ENCODE measurements at places on chromosomes 6 and 20.

DNA sequence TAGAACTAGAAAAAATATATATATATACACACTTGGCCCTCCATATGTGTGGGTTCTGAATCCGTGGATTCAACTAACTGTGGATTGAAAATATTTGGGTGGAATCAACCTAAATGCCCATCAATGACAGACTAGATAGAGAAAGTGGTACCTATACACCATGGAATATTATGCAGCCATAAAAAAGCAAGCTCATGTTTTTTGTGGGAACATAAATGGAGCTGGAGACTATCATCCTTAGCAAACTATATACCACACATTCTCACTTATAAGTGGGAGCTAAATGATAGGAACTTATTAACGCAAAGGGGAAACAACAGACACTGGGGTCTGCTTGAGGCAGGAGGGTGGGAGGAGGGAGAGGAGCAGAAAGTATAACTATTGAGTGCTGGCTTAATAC lies 28.0 kb downstream of the OR2A4 start:
- no peak for DNase-seq

- no peak for DNase-seq
Measured at GRCh38 chr6:21539621-21540100, 53.9 kb upstream of the SOX4 start.

DNA sequence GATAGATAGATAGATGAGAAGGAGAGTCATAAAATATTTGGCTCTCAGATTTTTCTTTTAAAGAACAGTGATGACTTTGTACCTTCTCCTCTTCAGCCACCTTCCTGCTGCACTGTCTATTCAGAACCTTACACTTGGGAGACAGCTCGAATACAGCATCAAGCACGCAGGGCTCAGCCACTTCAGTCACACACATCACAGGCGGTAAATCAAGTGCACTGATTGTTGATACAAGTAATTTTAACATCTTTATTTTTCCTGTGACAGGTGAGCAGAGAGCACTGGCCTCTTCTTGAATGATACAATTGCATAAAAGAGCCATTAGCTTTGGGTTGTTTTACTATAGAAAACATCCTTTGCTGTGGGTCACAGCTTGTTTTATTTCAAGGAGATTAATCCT lies 1118.5 kb upstream of the EYS start:
- DNase-seq, result no peak

DNA sequence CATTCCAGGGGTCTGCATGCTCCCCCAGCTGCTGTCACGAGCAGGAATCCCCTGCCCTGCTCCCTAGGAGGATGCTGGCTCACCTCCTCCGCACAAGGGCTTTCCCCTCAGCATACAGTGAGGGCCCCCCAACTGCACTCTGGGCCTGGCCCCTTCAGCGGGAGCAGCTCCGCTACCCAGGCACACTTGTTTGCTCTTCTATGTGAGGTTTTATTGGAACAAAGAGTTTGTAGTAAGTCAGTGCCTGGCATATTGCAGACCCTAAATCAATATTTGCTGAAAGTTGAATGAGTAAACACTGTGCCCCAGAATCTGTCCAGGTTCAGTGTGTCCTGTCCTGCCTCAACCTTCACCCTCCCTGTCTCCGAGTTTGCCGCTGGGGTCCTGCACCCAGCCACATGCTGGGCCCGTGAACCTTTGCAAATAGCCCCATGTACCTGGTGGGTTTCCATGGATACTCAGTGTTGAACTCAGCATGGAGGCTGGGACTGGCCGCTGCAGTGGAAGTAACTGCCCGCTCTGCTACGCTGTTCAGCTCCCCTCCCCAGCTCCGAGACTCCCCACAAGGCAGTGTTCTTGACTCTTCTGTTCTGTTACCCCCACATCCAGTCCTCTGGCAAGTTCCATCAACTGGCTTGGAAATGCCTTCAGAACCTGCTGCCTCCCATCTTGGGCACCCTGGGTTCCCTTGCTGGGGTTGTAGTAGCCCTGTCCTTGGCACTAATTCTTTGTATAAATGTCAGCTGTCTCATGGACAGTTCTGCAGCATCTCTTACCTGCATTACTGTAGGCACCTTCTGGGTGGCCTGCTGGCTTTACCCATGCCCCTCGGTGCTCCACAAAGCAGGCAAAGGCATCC lies 15.7 kb downstream of the SLC22A1 start:
- DNase-seq, result no peak
